Stimulated activated CD8-positive, alpha-beta memory T cell treated with anti-CD3 and anti-CD28 coated beads, Interleukin-7, amount 100 ng/mL, for 1 hour (primary cell): ENCODE measurements at places on chromosomes 7 and 10.

GRCh38 chr7:140458916-140459315 is 20.4 kb downstream of the MKRN1 start:
- DNase-seq, result no peak

DNA sequence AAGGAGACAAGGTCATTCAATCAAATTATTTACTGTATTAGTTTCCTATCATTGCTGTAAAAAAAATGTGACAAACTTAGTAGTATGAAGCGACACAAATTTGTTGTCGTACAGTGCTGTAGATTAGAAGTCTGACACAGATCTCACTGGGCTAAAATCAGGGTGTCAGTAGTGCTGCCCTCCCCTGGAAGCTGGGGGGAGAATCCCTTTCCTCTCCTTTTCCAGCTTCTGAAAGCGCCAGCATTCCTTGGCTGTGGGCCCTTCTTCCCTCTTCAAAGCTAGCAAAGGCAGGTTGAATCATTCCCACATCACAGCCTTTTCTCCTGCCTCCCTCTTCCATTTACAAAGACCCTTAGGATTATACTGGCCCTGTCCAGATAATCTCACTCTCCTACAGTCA is 28.0 kb downstream of the VPS41 start:
- DNase-seq, result no peak

- DNase-seq, result no peak
Observed at GRCh38 chr7:55179931-55180682, 161.3 kb downstream of the EGFR start.

- no peak for DNase-seq
Observed at GRCh38 chr7:45979275-45980180, 58.5 kb upstream of the IGFBP3 start.

- DNase-seq, result no peak
Observed at GRCh38 chr7:95396136-95397032, at the start of gene PON3. Gene PON3, minus strand, starts transcription at chr7:95396375. Its CDS starts 25 bp downstream, at chr7:95396350.

DNA sequence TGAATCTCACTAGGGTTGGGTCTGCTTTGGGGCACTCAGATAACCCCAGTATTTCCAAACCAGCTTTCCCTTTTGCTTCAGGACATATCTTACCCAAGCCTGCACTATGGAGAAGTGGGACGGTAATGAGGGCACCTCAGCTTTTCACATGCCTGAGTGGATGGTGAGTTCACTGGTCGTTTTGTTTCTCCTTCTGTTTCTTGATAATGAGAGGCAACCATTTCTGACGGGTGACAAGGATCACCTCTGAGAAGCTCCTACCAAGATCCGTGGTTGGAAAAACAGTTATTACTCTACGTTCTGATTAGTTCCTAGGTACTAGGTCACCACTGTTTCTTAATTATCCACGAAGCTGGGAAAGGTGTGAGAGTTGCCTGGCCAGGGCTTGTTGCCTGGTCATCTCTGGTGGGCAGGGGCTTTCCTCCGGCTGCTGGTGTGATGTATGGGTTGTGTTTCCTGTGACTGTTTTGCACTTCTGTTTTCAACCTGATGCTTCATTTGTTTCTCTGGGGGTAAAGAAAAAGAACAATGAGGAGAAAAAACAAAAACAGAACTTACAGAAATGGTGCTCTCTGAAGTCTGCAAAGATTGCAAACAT is 65.7 kb upstream of the STRIP2 start:
- no peak for DNase-seq

DNA sequence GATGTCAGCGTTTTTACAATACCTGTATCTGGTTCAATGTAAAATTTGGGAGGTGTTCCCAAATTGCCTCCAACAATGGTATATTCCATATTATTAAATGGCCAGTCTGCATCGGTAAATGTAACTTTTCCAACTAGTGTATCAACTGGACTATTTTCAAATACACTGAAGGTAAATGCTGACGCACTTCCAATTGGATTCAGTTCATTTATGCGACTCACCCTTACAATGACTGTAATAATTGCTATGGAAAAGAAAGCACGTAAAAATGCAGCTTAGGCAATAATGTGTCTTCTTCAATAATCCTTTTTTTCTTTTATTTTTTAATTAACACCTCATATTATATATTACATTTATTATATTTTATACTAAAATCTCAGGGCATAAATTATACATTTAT is 209.1 kb downstream of the HGF start:
- no peak for DNase-seq

GRCh38 chr10:117476281-117476680 is 66.3 kb upstream of the EMX2 start:
- no peak for DNase-seq

DNA sequence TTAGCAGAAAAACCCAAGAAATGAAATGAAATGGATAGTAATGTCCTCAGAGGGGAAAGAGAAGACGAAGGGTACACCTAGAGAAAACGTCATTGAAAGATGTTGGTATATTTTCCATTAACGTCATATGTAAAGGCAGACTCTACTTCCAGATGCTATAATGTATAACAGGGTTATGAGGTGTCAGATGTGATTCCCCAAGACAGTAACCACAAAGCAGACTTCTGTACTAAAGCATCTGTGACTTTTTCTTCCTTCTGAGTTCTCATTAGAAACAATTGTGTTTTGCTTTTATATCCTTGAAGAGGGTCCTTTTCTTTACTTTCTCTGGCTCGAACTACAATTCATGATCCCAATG is 37.4 kb downstream of the LRRC72 start:
- DNase-seq, result no peak

- no peak for DNase-seq
Observed at GRCh38 chr7:135441791-135442190, 68.1 kb downstream of the CNOT4 start.

DNA sequence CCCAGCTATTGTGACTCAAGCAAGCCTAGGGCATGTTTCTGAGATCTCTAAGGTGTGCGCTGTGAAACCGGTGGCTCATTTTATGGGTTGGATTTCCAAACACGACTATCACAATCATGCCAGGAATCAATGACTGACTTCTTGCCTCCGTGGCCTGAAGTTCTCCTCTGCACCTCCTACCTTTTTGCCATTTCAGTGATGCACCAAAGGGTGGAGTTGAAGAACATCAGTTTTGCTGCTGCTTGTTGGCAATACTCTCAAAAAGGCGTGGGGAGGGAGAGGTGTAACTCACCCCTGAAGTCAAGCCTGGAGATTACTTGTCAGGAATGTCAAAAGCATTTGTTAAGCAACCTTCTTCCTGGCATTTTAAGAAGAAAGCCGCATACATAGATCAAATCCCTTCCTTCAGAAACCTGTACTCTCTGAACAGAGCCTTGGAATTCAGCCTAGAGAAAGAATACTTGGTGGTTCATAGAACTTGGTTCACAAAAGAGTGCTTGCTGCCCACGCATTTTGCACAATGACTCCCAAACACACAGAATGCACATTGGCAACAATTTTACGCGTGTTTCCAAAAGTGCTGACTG is 41.0 kb downstream of the KIAA1217 start:
- no peak for DNase-seq

- no peak for DNase-seq
Observed at GRCh38 chr10:9305018-9305655, 1250.6 kb downstream of the GATA3 start.

DNA sequence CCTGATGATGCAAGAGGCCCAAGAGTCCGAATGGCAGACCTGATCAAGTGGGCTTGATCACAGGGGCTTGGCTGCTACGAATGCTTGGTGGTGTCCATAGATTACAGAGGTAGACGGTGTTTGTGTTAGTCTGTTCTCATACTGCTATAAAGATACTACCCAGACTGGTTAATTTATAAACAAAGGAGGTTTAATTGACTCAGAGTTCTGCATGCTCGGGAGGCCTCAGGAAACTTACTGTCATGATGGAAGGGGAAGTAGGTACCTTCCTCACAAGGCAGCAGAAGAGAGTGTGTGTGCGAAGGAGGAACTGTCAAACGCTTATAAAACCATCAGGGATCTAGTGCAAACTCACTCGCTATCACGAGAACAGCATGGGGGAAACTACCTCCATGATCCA is 268.9 kb upstream of the KLF6 start:
- DNase-seq, result no peak

GRCh38 chr10:117462816-117463544 is 79.6 kb upstream of the EMX2 start:
- DNase-seq, result no peak

- DNase-seq, result no peak
Observed at GRCh38 chr7:101166909-101167644, 1.7 kb upstream of the VGF start.

DNA sequence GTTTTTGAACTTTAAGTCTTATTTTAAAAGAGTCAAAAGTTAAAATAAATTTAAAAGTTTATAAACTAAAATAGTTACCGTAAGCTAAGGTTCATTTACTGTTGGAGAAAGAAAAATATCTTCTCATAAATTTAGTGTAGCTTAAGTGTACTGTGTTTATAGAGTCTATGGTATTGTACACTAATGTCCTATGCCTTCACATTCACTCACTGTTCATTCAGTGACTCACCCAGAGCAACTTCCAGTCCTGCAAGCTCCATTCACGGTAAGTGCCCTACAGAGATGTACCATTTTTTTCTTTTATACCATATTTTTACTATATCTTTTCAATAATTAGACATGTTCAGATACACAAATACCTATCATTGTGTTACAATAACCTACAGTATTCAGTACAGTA is 97.6 kb downstream of the PTN start:
- no peak for DNase-seq

- no peak for DNase-seq
Observed at GRCh38 chr7:73437621-73438416, 4.2 kb downstream of the FZD9 start.

- DNase-seq, result no peak
Observed at GRCh38 chr10:26858707-26859034, 2.1 kb downstream of the ABI1 start.

DNA sequence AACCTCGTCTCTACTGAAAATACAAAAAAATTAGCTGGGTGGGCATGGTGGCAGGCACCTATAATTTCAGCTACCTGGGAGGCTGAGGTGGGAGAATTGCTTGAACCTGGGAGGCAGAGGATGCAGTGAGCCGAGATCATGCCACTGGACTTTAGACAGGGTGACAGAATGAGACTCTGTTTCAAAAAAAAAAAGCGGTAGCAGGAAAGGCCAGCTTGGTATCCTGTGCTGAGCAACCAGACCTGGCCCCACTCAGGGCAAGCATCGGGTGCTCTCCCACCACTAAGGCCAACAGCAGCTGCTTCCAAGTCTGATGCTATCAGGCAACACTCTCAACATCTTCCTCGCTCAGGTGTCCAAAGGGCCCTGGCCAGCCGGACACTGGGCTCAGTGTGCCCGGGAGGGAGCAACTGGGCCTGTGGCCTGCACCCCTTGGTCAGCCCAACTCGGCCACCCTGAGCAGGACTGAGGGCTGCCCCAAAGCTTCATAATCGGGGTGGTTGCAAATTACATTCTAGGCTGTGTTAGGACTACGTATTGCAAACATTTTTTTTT is 44.3 kb upstream of the MSMB start:
- no peak for DNase-seq

GRCh38 chr10:122845783-122846332 is at the start of gene CUZD1:
Gene CUZD1, minus strand, starts transcription at chr10:122845857. Its CDS starts 14 bp downstream, at chr10:122845843.
- DNase-seq, result no peak

DNA sequence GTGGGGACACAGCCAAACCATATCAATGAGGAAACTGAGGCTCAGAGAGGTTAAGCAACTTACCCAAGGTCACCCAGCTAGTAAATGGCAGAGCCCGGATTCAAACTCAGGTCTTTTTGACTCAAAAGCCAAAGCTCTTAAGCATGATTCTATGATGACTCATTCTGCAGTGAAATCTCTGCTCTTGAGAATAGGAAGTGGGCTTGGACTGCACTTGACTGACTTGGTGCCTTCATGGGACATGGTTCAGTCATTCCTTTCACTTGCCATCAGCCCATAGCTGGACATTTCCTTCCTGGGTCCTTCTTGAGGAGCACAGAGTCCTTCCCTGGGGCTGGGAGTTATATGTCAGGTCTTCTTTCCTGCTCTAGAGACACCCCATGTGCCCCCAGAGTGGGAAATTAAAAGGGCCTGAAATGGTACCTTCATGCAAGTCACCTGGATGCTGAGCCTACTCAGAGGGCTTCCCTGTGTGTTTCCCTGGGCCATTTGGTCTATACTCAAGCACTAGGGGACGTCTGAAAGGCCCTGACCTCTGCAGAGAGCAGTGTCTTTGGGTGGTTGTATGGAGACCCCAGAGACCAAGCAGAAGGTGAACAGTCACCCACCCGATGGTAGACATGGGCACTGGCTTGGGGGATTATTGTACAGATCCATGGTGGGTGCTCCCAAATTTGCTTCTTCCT is 62.4 kb upstream of the SDK1 start:
- DNase-seq, result no peak

GRCh38 chr7:132456418-132456817 is 119.9 kb downstream of the PLXNA4 start:
- no peak for DNase-seq

DNA sequence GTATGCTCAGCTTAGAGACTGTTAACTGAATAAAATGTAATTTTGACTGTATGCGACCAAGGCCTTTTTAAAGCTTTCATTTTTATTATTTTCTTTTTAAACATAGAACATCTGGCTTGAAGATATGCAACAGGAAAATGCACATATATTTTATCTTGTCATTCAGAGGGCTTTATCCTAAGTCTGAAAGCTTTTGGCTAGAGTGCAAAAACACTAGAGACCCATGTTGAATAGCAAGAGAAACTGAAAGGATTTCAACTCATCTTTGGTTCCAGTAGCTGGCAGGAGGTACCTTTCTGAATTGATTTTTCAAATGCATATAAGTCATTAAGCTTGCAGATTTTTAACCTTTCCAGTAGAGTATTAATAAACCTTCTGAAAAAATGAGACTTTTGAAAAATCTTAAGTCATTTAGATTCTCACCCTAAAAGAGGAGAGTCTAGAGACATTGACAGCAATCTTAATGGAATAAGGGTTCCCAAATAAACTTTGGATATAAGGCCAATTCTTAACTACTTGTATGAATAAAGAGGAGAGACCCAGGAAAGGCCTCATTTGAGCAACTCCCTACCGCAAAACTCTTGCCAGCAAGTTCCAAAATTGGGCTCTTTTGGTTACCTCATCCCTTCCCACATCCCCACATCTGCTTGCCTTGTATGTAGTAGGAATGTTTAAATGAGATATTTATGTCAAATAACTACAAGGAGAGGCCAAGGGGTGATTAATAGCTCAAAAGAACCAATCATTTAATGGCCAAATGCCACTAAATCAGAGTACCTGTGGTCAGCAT is 454.4 kb downstream of the HTR7 start:
- no peak for DNase-seq

- no peak for DNase-seq
Observed at GRCh38 chr7:111138586-111138985, 47.7 kb downstream of the LRRN3 start.

GRCh38 chr7:42972699-42973500 is 40.7 kb downstream of the MRPL32 start:
- DNase-seq, result no peak

DNA sequence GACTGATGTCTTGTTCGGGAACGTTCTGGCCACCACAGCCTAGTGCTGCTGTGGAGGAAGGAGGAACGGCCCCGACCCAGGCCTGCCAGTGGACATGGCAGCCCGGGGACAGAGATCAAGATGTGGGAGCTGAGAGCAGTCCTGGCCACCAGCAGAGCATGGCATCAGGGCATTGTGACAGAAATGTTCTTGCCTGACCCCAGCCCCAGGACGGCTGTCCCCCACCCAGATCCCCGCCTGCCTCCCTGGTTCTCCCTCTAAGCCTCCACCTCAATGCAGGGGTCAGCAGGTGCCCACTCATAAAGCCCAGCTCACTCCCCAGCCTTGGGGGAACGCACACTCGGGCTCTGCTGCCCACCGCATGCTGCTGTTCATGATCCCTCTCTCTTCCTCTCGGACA is 42.9 kb upstream of the HSPA12A start:
- no peak for DNase-seq

GRCh38 chr10:80451132-80451531 is 3.0 kb upstream of the TSPAN14 start:
- no peak for DNase-seq
